Brain pericyte (primary cell): ENCODE measurements at places on chromosomes 7 and 10.

GRCh38 chr7:95608359-95609173 lies 12.2 kb upstream of the PDK4 start:
- peak; percentile 96 for DNase-seq

DNA sequence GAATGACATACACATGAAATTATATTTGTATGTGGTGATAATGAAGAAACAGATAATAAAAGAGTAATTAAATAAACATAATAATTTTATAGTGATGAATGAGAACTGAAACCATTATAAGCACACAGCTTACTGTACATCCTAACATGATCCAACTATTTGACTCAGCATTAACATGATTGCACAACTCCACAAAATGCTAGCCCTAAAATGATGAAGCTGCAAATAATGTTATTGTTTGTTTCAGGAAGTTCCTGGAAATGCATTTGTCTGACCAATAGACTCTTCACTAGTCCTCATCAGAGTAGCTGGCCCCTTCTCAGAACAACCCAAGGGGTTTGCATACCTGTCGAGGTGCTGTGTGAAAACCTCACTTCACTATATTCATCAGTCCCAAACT lies 115.5 kb downstream of the RTKN2 start:
- no peak for DNase-seq

GRCh38 chr10:129844216-129844766 lies 119.8 kb downstream of the EBF3 start:
- no peak for DNase-seq

- no peak for DNase-seq
Measured at GRCh38 chr7:68964060-68964459, 634.2 kb upstream of the AUTS2 start.
